Muscle of back (tissue), 13 donors: ENCODE measurements at places on chromosomes 13 and 19. TPM values are rescaled to one million over a fixed set of nuclear protein-coding genes. Genes with fewer than 3 reads are reported as not detected.

C3 gene
- polyA plus RNA-seq = 5.0 TPM

NCR1 gene
- 0.67 TPM for polyA plus RNA-seq

FOXA3 gene
- polyA plus RNA-seq = not detected

CEP89 gene
- polyA plus RNA-seq = 18.5 TPM

C19orf18 gene
- 0.91 TPM for polyA plus RNA-seq

OR4F17 gene
- not detected for polyA plus RNA-seq

FUT2 gene
- polyA plus RNA-seq = 0.39 TPM

CPB2 gene
- not detected for polyA plus RNA-seq

KDELR1 gene
- polyA plus RNA-seq = 123 TPM
